ENCODE measurements at places on chromosomes 3 and 15. TPM values are rescaled to one million over a fixed set of nuclear protein-coding genes. Genes with fewer than 3 reads are reported as not detected.

- DNase-seq, result no peak
These were observed 163.9 kb downstream of the PEX5L start for GRCh38 chr3:179872842-179873241.

DNA sequence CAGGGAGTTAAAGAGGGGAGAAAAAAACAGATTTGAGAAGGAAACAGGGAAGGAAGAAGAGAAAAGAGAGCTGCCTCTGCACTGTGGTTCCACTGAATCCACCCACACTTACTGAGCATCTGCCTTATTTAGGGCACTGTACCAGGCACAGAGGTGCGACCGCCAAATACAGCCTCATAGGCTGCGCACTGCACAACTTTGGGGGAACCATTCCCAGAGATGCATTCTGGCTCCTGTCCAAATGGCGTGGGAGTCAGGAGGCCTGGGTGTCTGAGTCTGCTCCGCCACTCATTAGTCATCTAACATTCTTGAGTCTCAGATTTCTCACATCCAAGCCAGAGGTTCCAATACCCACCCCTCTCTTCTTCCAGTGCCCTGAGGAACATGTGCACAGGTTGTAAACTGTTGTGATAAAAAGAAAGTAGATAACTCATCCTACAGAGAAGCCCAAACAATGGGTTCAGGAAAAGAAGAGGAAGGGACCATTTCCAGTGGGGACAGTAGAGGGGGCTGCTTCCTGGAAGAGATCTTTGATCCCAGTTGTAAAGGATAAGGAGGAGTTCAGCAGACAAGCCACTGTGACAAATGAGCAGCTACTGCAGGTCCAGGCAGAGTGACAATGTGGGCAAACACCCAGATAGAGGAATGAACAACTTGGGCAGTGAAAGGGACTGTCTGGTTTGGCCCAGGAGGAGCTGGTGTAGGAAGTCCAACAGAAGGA lies 254.6 kb downstream of the UACA start:
- no peak for DNase-seq

DNA sequence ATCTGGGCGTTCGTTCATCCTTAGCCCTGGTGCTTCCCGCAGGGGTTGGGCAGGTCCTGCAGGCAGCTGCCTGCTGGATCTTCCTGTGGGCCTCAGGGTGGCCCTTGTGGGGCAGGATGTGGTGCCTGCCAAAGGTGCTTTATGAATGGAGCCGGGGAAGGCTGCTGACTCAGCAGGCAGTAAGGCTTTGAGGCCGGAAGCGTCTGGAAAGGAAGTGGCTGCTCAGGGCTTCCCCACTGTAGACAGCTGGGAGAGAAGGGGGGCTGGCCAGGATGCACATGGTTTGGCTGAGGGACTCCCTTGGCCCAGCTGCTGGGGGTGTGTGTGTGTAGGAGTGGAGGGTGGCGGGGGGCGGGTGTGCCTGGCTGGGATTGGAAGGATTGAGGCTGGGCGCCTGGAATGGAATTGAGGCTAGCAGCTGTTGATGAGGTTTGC lies 12.9 kb downstream of the CD276 start:
- peak; percentile 61 for DNase-seq

GRCh38 chr3:174397848-174398247 lies 461.3 kb upstream of the NAALADL2 start:
- no peak for DNase-seq

DNA sequence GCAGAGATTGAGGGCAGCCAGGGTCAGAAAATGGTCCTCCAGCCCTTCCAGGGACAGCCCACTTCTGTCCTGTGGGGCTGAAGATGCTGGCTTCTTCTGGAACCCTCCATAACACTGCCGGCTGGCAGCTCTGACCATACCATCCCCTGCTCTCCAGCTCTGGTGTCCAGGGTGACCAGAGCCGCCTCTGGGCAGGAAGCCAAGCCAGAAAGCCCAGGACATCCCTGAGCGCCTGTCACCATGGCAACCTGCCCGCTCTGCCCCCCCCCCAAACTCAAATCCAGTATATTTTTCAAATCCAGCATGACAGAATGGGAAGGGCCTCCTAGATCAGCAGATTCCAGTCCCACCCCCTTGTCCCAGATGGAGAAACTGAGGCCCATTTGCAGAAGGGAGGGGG lies 420 bp upstream of the TMIE start:
- DNase-seq, result no peak

GRCh38 chr3:42706721-42707619 lies 4.4 kb upstream of the HHATL start:
- no peak for DNase-seq

DNA sequence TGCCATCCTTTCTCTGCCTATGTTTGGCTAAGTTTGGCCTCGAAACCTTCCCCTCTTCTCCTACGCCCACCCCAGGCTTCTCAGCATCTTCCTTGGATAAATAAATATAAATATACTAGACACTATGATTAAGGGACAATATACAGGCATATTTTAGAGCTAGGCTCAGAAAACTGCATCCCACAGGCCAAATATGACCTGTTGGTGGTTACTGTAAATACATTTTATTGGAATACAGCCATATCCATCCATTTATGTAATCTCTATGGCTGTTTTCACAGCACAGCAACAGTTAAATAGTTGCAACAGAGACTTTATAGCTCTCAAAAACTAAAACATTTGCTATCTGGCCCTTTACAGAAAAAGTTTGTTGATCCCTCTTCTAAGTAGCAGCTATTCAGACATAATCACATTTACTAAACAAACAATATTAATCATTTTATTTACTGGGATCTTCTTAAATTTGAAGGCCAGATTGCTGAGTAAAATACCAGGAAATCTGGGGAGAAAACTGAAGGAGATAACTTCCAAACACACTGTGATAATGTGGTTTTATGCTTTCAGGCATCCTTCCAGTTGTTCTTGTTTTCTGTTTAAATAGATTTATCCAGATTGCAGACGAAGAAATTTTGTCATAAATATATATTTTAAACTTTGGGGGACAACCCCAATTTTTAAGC lies 269.7 kb upstream of the THRB start:
- DNase-seq, result no peak

- no peak for DNase-seq
These were observed 85.5 kb downstream of the SSR3 start for GRCh38 chr3:156469456-156469855.

DNA sequence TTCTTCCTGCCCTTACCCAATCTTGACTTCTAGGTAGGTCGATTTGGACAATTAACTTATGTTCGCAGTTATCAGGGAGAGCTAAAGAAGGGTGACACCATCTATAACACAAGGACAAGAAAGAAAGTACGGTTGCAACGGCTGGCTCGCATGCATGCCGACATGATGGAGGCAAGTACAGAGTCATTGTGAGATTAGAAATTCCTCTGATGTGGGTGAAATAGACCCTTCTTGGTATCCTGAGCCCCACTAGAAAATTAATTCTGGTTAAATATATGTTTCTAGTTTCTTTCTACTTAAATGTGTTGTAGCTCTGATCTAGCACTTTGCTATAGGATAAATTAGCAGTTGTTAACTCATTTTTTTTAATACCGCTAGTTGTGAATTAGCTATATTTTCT lies 13.6 kb downstream of the LXN start:
- no peak for DNase-seq

GRCh38 chr3:45864760-45865519 lies 21.4 kb upstream of the CCR9 start:
- no peak for DNase-seq

DNA sequence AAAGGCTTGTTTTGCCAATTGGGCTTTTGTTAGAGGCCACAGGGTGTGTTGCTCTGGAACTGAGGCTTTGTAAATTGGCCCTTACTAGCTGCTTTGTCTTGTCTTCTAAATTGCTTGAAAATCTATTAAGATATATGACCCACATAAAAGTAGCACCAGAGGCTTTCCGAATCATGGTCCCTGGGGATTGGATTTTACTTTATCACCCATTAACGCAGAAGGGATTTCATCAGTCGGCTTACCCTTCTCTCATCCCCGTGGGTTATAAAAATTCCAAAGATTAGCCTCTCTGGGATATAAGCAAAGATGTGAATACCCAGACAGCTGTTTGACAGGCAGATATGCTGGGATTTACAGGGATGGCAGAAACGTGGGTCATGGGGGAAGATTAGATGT lies 98.3 kb upstream of the CHL1 start:
- DNase-seq, result no peak

- DNase-seq, result peak; percentile 89
These were observed at the start of gene EEF1AKMT4 for GRCh38 chr3:184249412-184250166. EEF1AKMT4 (plus strand) TSS chr3:184249672; CDS start chr3:184249695, 23 bp downstream.

DNA sequence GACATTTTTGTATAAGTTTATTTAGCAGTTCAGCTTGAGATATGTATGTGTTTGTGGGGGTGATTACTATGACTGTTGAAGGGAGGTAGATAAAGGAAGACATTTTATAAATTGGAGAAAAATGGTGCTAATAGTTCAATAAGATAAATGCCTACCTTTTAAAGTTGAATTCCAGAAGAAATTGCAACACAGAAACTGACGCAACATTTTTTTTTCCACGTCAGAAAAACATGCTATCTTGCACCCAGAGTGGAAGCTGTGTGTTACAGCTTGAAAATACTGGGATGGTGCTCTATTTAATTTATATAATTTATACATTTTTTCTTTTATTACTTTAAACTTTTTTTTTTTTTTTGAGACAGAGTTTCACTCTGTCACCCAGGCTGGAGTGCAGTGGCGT lies 171.7 kb downstream of the WNT5A start:
- no peak for DNase-seq

- DNase-seq, result no peak
These were observed 156.0 kb upstream of the TPM1 start for GRCh38 chr15:62886431-62887071.

The CATSPER2 gene
- total RNA-seq, result 5.0 TPM

The ECE2 gene
- not detected for total RNA-seq

The PCOLCE2 gene
- 69.3 TPM for total RNA-seq

The SLC51A gene
- not detected for total RNA-seq

The ATP13A4 gene
- total RNA-seq, result 1.3 TPM

The SAMD7 gene
- not detected for total RNA-seq

The CLDN11 gene
- total RNA-seq, result 62.9 TPM

The DCLK3 gene
- 28.2 TPM for total RNA-seq
